Tibial nerve (tissue), 4 donors: ENCODE measurements at places on chromosomes 12 and 14. TPM values are rescaled to one million over a fixed set of nuclear protein-coding genes. Genes with fewer than 3 reads are reported as not detected.

The AMDHD1 gene
- 2.1 TPM for total RNA-seq

GRCh38 chr12:132143336-132144071 is 615 bp downstream of the DDX51 start:
- DNase-seq: no peak

GRCh38 chr12:88435334-88436076 is 144.8 kb downstream of the KITLG start:
- DNase-seq: no peak

GRCh38 chr12:64780531-64781279 is 21.5 kb upstream of the GNS start:
- no peak for DNase-seq

GRCh38 chr14:102826161-102826560 is 48.9 kb downstream of the TRAF3 start:
- no peak for DNase-seq

GRCh38 chr12:127957001-127957660 is 309.8 kb upstream of the TMEM132C start:
- DNase-seq: no peak
